ENCODE measurements at places on chromosomes 11 and 22.
A peak's percentile ranks its signal among the peaks of the same experiment; 100 is the strongest.

DNA sequence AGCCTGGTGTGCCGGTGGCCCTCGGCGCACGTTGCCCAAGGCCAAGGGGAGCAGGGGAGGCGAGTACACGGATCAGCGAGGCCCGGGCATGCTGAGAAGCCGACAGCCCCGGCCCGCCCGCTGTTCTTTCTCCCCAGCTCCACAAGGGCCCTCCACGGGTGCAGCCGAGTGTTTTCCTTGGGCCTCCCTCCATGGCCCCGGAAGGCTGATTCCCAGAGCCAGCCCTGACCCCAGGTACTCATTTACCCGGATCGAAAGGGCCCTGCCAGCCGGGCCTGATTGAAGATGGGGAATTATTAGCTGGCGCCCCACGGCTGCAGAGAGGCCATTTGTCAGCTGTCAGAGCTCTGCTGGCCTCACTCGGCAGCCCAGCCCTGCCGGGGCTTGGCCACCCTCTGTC is 53.1 kb downstream of the WNT7B start:
- DNase-seq: no peak

GRCh38 chr22:22683668-22684361 is 39.4 kb downstream of the GGTLC2 start:
- no peak for DNase-seq

DNA sequence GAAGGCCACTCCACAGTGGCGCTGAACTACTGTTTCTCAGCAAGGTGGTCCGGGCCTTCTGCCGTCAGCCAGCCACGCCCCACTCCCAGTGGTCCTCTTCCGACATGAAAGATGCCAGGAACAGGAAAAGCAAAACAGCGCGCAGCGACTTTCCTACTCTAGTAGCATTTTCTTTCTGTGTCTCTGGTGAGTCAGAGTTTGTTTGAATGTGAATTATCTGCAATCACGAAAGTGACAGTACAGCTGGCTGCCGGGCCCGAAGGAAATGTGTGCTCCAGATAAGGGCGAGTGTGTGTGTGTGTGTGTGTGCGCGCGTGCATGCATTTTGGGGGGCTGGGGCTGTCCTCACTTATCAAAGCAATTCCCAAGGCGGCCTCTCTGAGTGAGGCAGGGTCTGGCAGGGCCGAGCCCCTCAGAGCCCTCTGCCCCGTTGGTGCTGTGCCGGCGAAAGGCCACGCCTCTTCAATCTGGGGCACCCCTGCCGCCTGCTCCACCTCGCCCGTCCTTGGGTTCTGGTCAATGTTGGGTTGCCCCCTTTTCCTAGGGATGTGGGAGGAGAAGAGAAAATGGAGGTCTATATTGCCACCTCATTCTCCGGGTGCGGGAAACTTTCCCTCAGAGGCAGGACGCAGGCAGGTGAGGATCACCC is 288.5 kb downstream of the KIRREL3 start:
- no peak for DNase-seq

DNA sequence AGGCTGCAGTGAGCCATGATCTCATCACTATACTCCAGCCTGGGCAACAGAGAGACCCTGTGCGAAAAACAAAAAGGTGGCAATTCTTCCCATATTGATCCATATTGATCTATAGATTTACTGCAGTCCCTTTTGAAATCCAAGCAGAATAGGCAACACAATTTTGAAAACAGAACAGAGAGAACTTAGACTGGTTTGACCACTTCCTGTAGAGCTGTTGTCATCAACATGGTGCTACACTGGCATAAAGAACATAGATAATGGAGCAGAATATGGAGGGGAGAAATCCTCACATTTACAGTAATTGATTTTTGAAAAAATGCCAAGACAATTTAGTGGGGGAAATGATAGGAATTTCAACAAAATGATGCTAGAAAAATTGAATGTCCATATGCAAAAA is 34.1 kb downstream of the GRK3 start:
- DNase-seq: no peak

DNA sequence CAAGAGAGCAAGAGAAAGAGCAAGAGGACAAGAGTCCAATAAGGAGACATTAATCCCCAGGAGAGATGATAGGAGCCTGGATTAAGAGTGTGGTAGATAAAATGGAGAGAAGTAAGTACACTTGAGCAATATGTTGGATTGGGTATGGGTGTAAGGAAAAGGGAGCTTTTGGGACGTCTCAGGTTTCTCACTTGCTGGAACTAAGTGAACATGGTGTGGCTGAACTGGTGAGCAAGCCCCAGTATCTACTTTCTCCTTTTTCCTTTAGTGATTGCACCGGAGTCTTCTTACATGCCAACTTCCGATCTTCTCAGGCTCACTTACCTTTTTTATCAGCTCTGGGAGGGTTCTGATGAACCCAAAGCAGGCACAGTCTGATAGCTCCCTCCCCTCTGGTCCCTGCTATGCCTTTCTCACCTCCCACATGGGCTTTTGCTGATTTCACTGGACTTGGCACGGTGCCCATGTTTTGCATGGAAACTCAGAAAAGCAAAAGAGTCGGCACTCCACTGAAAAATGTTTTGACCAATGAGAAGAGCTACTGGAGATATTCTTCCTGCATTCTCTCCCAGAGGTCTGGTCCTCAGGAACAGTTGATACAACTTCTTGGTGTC is 14.5 kb upstream of the APLNR start:
- no peak for DNase-seq

GRCh38 chr11:12539572-12539971 is 134.6 kb upstream of the TEAD1 start:
- no peak for DNase-seq

GRCh38 chr22:24181996-24182899 is 961 bp downstream of the SUSD2 start:
- DNase-seq: no peak

DNA sequence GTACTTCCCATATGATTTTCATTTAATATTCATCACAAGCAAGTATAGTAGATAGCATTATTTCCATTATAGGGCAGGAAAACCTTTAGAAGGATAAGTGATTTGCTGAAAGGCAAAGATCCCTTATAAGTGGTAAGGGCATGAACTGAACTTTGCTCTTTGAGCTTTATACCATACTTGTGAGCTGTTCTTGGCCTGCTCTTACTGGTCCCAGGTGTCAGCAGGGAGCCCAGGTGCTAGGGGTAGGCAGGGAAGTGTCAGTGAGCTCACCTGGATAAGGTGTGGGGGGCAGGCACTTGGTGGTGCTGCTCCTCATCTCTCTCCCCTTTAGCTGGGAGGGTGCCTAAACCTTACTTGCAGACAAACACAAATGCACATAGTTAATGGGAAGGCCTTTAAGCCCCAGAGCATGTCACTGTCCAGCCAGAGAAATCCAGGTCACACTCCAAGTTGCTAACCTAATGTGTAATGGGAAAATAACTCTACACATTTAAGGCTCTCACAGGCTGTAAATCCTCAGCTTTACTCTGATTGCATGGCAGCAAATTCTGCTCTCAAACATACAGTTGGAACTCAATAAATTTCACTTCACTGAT is 114.4 kb downstream of the PLEKHA7 start:
- DNase-seq: no peak

DNA sequence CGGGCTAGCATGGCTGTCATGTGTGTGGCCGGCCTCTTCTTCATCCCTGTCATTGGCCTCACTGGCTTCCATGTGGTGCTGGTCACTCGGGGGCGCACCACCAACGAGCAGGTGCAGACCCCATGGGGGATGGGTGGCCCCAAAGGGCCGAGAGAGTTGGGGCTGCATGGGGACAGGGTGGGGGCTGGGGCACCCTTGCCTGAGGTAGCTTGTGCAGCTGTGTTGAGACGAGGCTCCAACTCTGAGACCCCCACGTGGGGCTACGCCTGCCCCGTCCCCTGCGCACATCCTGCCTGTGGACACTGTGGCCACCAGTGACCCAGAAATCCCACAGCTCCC is 8.5 kb downstream of the ZDHHC8 start:
- no peak for DNase-seq

DNA sequence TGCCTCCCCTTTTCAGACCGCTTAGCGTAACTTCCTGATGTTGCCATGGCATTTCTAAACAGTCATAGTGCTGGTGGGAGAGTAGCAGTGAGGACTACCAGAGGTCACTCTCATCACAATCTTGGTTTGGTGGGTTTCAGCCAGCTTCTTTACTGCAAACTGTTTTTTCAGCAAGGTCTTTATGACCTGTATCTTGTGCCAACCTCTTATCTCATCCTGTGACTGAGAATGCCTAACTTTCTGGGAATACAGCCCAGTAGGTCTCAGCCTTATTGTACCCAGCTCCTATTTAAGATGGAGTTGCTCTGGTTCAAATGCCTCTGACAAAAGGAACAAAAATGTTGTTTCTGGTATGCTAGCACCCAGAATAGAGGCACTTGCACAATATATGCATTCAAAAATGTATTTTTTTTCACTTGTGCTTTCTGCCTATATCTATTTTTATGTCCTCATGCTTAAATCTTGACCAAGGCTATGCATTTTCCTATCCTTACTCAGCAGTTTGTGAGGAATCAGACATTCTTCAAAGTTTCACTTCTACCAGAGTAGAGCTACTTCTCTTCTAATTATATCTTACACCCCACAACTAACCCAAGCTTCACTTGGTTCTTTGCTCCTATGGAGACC is 16.1 kb upstream of the OR51M1 start:
- no peak for DNase-seq

- DNase-seq: no peak
Measured at GRCh38 chr11:24297461-24297860, 199.4 kb upstream of the LUZP2 start.

DNA sequence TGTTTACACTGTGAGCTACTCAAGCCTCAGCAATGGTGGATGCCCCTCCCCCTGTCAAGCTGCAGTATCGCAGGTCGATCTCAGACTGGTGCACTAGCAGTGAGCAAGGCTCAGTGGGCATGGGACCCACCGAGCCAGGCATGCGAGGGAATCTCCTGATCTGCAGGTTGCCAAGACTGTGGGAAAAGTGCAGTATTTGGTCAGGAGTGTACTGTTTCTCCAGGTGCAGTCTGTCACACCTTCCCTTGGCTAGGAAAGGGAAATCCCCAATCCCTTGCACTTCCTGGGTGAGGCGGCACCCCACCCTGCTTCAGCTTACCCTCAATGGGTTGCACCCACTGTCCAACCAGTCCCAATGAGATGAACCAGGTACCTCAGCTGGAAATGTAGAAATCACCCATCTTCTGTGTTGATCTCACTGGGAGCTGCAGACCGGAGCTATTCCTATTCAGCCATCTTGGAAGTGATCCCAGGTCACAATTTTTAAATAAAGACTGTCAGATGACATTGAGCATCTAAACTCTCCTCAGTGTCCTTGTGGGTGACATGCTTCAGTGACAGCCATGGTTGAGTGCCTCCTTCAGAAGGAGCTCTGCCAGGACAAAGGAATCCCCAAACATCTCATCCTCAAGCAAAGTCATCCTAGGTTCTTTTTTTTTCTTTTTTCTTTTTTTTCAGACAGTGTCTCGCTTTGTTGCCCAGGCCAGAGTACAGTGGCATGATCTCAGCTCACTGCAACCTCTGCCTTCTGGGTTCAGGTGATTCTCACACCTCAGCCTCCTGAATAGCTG is 10.8 kb downstream of the SLC22A24 start:
- DNase-seq: no peak

DNA sequence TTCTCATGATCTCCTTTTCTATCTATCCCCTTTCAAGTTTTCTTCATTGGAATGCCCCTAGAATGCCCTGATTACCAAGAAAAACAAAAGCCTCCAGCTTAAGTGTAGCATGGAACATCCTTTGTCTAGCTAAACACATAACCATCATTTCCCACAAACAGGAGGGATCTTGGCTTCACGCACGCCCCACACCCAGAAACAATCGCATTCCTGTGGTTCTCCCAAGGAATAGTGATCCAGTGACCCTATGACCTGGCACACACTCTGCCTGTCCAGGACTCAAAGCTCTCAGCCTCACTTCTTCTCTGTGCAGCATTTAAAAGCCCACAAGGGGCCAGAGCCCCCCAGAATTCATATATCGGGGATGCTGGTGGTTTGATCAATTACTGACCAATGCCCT is 9.3 kb upstream of the POU2AF1 start:
- no peak for DNase-seq

DNA sequence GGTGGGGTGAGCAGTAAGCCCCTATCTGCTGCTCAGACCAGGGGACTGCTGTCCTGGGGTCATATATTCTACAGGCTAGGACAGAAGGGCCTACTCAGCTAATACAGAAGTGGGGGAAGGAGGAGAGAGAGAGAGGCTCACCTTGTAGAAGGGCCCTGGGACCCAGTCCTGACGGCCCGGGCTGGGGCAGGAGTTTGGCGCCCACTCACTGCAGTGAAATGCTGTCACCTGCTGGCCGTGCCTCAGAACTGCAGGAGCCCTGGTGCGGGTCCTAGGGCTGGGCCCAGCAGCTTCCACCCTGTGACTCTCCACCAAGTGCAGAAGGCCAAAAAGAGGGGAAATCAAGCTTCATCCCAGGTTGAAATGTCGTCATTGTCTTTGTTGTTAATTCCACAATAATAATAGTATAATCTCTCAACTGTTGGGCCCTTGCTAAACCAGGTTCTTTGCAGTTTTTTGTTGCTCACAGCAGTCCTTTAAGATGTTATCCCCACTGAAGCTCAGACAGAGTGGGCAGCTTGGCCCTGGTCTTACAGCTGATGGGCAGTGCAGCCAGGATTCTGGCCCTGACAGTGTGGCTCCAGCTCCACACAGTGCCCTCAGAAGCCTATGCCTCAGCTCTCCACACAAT is 29.6 kb downstream of the TRIM29 start:
- peak; percentile 64 for DNase-seq

DNA sequence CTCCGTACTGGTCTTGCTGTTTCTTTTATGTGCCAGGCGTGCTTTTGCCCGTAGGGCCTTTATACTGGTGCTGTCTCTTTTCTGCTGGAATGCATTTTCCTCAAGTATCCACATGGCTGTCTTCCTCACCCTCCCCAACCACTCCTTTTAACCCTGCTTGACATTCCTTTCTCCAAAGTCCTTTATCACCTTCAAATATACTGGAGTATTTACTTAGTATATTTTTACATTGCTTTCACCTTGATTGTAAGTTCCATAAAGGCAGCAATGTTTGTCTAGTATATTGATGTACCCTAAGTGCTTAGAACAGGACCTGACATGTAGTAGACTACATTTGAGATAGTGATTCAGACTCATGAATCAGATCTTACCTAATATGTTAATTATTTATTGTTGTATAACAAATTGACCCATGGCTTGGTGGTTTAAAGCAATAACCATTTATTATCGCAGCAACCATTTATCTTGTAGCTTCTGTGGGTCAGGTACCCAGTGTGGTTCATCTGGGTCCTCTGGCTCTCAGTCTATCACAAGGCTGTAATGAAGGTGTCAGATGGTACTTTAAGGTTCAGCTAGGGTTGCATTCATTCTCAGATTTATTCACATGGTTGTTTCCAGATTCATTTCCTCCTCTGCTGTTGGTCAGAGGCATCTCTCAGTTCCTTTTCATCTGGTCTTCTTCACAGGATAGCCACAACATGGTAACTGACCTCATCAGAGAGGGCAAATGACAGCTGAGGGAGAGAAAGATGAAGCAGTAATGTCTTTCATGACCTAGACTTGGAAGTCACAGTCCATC is 34.2 kb downstream of the DDX10 start:
- DNase-seq: no peak

Measured in substantia nigra (tissue), 51 donors.